ENCODE measurements at places on chromosomes 12 and 14.

GRCh38 chr12:110756611-110757010, 13.9 kb upstream of the PPP1CC start:
- ATAC-seq: no peak

- no peak for ATAC-seq
Measured at GRCh38 chr12:23767834-23768233, 181.6 kb downstream of the SOX5 start.

GRCh38 chr12:11089246-11089645, 2.9 kb downstream of the TAS2R43 start:
- ATAC-seq: no peak

GRCh38 chr12:9699898-9700605, 30.5 kb downstream of the CLEC2D start:
- peak; percentile 22 for ATAC-seq

Data from esophagus mucosa (tissue), 1 donor.